ENCODE measurements at places on chromosomes 3 and 15.

- no peak for DNase-seq
Measured at GRCh38 chr15:66832664-66833063, 130.6 kb downstream of the SMAD6 start.

DNA sequence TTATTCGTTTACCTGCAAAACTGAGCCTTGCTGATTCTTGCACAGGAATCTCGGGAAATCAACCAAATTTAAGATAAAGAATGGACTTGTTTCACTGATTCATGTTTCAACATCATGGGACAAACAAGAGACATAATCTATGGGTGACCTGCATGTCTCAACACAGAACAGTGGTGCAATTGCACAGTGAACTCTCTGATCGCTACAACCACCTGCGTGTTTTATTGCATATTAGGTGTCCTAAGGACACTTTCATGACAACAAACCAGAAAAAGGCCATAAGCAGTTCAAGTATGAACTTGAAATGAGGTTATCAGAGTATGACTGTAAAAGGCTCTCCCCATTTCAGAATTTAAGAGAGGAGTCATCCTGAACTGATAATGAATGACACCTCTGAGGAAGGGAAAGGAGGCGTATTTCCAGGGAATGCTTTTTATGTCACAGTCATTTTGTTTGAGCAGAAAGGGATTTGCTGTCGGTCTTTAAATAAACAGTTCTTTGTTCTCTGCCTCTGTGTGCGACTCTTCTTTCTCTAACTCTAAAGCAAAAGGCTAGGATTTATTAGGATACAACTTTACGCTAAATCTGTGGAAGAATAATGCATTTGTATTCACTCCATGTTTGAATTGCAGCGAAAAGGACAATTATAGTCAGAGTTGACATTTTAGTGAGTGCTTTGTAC lies 167.2 kb downstream of the RBMS3 start:
- no peak for DNase-seq

DNA sequence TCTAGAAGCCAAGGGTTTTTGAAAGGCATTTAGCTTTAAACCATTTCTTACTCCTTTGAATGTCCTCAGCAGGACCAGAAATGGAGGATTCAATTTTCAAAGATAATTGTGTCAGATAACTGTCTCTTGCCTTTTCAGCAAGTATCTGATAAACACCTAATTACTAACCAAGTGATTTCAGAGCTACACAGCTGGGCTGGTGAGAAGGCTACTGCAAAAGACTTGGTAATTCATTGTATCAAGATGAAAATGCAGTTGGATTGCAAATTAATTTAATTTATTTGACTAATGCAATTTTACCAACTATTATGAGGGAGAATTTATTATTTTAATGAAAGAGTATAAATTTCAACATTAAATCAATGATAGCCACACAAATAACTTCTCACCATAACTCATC lies 165.4 kb downstream of the ROBO1 start:
- no peak for DNase-seq

DNA sequence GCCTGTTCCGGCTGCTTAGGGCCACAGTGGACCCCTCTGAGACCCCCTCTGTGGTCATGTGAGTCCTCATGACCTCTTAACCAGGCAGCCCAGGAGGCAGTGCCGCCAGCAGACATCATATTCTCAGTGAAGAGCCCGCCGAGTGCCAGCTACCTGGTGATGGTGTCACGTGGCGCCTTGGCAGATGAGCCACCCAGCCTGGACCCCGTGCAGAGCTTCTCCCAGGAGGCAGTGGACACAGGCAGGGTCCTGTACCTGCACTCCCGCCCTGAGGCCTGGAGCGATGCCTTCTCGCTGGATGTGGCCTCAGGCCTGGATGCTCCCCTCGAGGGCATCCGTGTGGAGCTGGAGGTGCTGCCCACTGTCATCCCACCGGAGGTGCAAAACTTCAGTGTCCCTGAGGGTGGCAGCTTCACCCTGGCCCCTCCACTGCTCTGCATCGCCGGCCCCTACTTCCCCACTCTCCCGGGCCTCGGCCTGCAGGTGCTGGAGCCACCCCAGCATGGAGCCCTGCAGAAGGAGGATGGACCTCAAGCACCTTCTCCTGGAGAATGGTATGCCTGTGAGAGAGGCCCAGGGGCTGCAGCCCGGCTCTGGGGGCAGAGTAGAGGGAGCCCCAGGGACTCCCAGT lies 176.1 kb downstream of the TBC1D2B start:
- no peak for DNase-seq

- DNase-seq: no peak
Measured at GRCh38 chr3:160986069-160986468, 119.1 kb downstream of the B3GALNT1 start.

DNA sequence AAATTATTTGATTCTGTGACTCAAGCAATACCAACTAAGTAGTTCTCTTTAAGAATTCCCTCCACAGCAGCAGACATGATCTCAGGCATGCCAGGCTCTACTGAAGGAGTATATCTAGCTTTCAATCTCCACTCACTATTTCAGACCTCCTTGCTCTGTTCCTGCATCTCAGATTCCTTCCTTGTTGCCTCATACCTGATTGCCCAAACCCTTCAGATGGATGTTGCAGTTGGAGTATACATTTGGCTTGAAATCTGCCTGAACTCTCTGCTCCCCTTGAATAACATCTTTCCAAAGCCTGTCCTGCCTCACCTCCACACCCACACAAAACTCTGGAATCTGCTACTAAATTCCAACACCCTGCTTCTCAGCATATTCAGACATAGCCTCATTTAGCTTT lies 19.8 kb upstream of the TM4SF4 start:
- DNase-seq: no peak

DNA sequence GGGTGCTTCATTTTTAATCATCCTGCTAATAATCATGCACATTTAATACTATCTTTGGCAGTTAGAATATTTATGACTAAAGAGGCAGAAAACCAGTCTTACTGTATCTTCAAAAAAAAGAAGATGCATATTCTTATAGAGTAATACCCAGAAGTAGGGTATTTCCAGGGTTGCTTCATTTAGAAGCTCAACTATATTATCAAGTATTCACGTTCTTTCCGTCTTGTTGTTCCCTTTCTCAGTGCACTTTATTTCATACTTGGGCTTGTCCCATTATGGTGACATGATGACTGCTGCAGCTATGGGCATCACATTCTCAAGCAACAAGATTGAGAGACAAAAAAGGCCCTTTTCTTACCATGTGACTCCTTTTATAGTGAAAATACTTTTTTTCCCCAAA lies 96.8 kb upstream of the ASB14 start:
- DNase-seq: no peak

DNA sequence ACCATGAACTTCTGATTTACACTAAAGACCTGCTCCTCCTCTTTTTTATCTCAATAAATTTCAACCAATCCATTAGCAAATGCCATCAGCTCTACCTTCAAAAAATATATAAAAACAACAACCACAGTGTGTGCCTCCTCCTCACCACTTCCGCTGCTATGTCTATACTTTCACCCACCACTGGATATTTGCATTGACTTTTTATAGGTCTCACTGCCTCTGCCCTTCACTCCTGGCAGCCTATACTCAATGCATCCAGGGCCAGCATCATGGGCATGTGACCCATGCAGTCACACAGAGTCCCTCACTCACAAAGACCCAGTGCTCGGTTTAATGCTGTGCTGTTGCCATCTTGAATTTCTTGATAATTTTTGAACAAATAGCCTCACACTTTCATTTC lies 53.5 kb upstream of the CCDC54 start:
- DNase-seq: no peak

- DNase-seq: no peak
Measured at GRCh38 chr3:143795874-143796273, 52.4 kb downstream of the SLC9A9 start.

DNA sequence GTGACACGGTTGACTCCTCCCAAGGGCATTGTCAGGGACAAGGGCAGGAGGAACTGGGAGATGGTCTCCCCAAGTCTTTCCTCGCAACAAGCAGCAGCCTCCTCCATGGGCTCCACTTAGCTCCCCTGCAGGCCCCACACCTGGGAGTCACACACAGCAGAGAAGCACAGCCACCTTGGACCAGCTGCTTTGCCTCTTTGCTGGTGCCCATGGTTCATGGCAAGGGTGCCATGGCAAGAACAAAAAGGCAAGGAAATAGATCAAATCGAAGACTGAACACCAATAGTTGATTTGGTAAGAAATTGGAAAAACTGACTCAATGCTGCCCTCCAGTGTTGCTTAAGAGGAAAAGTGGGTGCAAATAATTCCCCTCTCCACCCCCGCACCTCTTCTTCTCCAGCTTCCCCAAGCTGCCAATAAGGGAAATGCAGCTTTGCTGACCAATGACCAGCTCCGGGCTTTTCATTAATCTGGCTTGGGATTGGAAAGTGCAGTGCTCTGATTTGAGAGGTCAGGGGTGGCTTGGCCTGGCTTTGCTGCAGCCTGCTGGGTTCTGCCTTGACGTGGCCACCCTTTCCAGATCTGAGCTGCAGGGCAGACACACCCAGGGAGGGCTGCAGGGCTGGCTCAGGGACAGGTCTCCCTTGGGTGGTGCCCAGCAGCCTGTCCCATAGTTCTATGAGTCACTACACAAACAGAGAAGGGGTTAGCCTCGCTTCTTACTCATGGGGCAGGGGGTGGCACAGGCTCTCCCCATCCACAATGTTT lies 162.0 kb downstream of the KLF13 start:
- DNase-seq: no peak

- DNase-seq: no peak
Measured at GRCh38 chr3:29606416-29606815, 325.5 kb downstream of the RBMS3 start.

GRCh38 chr3:134542287-134542958 lies 56.6 kb downstream of the CEP63 start:
- DNase-seq: no peak

GRCh38 chr3:156761007-156761406 lies 65.1 kb upstream of the LEKR1 start:
- DNase-seq: no peak

GRCh38 chr3:55636300-55637195 lies 149.4 kb upstream of the WNT5A start:
- DNase-seq: no peak

DNA sequence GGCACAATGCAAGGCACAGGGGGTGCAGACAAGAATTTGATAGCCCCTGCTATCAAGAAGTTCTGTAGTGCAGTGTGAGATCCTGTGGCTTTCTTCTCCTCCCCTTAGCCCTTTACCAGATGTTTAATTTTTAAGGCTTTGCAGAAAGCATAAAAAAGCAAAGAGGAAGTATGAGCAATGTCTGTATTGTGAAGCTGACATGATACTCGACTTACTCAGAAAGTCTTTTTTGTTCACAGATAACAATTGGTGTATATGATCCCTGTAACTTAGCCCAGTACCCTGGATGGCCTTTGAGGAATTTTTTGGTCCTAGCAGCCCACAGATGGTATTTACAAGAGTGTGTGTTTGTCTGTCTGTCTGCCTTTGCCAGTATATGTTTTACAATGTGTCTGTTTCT lies 58.9 kb downstream of the ATG7 start:
- no peak for DNase-seq
